ENCODE measurements at places on chromosomes 6 and 20.
A peak's percentile ranks its signal among the peaks of the same experiment; 100 is the strongest.

DNA sequence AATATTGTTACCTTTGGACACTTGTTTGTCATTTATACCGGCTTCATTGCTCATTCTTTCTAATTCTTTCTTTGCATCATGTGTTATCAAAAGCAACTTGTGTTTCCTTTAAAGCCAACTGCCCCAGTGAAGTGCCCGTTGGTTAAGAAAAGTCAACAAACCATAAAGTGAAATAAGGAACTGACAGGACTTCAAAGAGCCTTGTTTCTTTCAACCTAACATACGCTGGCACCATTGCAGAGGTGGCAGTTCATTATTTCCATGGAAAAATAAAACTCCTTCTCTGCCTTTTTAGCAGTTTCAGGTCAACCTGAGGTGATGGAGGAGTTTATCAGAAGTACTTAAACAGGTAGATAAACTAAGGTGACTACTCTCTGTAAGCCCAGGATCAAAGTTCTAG, 28.8 kb downstream of the FERMT1 start:
- no peak for DNase-seq

- no peak for DNase-seq
These were observed 147.5 kb downstream of the ERMARD start for GRCh38 chr6:169898788-169899480.

DNA sequence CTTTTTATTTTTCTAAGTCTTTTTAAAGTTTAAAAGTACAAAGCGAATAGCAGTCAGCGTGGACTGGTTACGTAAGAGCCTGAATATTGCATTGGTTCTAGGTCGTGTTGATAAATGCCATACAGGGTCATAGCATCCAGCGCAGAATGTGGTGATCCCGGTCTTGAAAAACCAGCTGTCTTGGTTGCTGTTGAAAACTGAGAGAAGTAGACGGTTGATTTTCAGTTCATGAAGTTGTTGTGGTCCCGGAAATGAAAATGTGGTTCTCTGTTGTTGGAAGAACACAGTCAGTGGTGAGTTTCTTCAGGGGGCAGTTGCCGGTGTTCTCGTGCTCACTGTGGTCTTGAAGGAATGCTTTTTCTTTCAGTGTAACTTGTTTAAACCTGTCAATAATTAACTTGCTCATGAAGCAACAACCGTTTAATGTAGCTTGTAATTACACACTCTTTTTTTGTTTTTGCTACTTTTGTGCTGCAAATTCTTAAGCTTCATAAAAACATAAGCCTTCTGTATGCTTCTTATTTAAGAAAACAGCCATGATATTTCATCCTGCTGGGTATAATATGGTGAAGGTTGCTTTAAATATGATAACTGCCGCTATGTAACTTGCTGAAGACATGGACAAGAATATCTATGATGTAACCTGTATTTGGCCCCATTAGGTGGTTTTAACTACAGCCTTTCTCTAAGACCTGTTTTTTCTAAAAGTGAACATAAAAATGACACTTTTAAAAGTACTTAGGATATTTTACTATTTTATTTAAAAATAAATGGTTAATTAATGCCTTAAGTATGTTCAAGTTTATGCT, 64.8 kb upstream of the KIF25 start:
- peak; percentile 44 for DNase-seq

DNA sequence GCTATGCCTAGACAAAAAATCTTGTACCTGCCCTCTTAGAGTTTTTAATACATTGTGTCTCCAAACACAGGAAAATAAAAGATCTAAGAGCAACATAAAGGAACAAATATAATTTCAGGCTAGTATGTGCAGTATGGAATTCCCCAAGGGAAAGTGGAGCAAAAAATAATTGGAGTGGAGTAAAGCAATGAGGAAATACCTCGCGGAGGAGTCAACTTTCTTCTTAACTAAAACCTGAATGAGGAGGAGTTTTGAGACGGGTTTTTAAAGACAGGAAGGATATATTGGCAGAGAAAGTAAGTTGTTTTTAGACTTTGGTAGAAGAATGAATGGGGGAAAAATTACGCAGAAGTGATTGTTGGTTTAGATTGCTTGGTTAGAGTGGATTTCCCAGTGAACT, 14.0 kb downstream of the HIVEP1 start:
- no peak for DNase-seq

DNA sequence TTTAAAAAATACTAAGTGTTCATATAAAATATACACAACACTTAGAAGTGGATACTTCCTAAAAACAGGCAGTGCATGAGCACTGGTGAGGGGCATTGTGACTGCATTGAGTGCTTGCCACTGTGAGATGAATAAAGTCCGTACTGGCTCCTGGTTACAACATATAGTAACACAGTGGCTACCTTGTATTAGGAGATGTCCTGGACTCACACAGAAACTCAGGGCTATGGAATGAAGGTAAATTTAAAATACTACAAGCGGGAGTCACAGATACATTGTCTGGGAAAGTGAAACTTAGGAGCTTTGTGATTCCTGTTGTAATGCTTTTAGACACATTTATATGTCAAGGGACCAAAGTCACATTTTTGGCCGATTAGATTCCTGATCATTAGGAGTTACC, 36.5 kb upstream of the HLA-G start:
- no peak for DNase-seq

DNA sequence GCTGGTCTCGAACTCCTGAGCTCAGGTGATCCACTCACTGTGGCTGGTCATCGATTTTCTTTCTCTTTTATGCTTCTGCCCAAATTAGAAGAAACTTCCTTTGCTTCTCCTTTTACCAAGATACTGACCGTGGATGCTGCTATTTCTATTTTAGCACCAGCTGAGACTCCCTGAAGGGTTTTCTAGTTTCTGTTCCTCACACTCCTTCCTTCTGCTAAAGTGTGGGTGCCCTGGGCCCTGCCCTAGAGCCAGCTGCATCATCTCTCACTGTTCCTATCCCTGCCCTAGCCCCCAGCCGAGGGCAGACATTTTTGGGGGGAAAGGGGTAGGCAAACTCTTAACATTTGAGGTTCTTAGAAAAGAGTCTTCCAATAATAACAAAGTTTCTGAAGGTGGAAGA, 6.3 kb downstream of the SMOC2 start:
- DNase-seq: no peak

DNA sequence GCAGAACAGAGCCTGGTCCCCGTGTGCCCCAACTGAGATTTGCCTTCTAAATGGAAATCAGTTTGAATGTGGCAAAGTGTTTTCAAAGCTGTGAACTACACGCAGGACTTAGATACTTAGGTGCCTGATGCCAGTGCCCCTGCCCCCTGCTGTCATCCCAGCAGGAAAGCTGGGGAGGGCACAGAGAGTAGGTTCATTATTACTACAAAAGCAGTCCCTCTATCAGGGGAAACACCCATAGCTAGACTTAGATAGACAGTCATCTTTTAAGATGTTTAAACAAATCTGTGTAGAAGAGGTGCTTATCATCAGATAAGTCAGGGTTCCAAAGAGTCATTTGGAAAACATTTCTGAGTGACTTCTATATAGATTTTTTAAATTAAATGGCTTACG, 155.0 kb upstream of the SNX9 start:
- DNase-seq: no peak

DNA sequence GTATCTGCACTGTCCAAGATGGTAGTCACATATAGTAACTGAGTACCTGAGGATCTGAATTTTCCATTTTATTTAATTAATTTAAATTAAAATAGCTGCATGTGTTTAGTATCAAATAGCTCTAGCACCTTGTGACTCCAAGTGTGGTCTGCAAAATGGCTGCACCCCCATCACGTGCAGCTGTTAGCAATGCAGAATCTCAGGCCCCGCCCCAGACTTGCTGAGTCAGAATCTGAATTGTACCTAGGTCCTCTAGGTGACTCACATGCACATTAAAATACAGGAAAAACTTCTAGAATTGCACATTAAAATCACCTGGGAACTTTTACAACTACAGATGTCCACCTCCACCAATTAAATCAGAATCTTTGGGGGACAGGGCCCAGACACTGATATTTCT, 19.2 kb upstream of the FAM83C start:
- DNase-seq: peak; percentile 34

DNA sequence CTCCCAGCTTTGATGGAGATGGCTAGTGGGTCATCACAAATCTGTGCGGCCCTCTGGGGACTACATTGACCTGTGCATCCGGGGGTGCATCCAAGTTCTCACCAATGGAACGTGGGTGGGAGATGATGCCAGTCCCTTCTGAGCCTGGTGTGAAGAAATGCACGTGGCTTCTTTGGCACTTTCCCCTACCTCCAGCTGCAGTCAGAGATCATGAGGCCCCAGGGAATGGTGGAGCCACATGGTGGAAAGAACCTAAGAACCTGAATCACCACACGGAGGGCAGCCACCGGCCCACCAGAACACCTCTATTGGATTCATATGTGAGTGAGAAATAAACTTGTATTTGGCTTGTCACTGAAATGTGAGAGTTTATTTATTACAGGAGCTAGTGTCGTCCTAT, 9.9 kb upstream of the CDKN1A start:
- no peak for DNase-seq

DNA sequence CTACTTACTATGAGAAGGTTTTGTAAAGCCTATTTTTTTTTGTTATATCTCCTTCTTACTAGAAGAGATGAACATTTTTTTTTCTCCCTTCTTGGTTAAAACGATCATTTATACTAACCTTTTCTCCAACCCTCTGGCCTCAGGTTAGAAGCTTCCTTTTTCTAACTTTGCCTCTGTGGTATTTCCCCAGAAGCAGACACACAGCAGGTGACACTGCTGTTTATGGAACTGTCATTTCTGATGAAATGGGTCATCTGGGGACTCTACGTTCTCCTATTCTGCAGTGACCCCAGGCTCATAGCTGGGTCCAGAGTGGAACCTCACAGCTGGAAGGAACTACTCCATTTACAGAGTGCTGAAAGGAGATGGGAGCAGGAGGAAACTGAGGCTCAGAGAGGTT, 746.3 kb upstream of the CHD6 start:
- DNase-seq: no peak

DNA sequence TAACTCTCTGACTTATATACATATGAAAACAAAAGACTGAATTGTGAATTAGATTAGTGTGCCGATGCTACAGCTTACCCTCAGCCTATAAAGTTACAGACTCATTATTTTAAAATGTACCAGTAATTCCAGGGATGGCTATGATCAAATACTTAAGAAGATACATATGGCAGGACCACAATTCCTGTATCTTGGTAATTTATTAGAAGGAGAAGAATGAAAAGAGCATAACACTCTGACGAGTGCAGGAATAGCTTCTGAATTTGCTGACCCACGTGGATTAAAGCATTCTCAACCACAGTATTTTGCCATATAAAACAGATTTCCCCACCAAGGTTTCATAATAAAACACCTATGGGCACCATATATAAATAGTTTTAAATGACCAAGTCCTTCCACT, 368.5 kb upstream of the RUNX2 start:
- DNase-seq: peak; percentile 71

DNA sequence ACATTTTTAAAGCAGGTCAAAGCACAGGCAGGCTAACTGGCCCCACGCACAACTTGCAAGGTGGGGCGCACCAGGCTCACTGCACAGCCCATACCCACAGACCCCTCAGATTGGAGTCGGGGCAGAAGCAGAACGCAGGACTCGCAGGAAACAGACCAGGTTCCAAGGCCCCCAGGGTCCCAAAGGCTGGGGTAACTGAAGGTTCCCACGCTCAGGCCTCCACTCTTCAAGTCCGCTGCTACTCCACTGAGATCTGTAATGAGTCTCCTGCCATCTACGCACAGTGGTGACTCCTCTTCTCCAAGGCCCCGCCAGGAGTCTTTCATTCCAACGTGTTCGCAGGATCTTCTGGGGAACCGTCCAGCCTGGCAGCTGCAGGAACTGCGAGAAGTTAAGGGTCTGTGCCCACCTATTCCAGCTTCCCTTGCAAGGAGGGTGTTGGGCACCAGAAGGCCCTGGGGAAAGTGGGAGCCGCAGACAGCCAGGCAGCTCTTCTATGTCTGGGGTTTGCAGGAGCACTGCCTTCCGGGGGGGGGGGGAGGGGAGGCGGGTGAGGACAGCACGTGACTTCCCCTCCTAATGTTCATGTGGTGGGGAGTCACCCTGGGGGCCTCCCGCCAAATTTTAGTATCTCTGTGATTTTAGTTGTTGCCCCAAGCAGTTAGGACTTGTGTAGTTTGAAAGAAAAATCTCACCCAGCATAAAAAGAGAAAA, 2.0 kb upstream of the TAF4 start:
- no peak for DNase-seq

GRCh38 chr20:21214431-21214830, 88.5 kb downstream of the KIZ start:
- no peak for DNase-seq

DNA sequence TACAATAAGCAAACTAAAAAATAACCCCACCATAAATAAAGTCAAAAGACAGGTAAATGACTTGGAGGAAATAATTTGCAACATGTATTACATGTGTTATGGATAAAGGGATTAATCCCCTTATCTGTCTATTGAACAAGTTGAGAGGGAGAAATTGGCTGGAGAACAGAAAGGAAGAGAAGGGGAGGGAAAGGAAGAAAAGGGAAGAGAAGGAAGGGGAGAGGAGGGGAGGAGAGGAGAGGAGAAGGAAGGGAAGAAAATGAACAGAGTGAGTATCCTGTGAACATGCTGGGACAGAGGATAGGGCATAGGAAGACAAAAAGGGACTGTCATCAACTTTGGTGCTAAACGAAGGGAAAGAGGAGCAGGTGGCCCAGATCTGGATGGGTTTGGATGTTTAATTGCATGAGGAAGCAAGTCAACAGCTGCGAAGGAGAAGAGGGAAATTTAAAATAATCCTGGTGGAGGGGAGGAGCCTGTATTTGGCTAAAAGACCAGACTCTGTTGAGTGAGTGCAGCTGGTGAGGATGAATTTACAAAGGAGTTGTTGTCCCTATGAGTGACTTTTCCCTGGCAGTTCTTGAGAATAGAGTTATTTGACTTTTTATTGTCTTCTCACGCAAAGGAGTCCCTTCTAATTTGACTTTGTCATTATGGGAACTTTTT, 14.2 kb upstream of the SHLD1 start:
- no peak for DNase-seq

DNA sequence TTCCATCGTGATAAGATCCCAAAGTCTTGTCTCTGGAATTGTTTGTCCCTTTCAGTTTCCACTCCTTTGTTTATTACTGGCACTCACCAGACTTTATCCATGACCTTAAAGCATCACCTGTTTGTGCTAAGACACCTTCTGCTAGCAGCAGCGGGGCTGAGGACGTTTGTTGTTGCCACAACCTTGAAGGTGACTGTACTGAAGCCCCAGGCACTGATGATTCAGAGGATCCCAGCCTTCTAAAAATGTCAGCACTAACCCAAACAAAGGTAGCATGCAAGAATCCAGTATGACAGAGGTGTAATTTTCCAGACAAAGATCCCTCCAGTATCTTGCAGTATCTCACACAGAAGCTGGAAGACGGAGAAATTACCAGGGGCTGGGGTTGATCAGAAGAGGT, 28.9 kb upstream of the SMIM8 start:
- no peak for DNase-seq
